ENCODE measurements at places on chromosomes 2 and 18.

- no peak for DNase-seq
These were observed 93.3 kb downstream of the HRH4 start for GRCh38 chr18:24553571-24554285.

GRCh38 chr2:240946654-240947053, 40.5 kb downstream of the CROCC2 start:
- no peak for DNase-seq

DNA sequence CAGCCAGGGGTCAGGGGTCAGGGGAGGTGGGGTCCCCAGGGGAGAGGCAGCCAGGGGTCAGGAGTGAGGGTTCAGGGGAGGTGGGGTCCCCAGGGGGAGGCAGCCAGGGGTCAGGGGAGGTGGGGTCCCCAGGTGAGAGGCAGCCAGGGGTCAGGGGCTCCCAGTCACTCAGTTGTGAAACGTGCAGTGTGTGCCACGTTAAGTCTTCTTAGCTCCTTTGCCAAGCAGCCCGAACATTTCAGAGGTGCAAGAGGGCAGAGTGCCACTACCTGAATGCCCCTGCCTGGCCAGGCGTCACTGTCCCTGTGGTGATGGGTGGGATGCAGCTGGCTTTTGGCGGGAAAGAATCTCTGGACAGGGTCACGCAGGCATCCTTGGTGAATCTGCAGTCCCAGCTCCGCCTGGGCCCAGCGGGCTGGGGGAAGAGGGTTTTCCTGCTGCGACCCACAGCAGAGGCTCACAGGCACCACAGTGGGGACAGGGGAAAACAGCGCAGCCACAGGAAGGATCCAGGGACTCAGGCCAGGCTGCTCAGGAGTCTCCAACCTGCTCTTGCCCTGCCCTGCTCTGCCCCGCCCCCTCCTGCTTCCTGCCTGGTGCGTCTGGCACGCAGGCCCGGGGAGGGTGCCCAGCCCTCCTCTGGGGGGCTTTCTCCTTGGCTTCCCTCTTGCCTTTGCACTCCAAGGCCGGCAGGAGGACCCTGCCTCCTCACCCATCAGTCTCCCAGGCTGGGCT, 188.3 kb downstream of the TWIST2 start:
- DNase-seq, result no peak

GRCh38 chr2:44200011-44200410, 31.3 kb downstream of the PPM1B start:
- no peak for DNase-seq

GRCh38 chr18:48139431-48140347, 209.2 kb upstream of the SMAD2 start:
- DNase-seq, result no peak

DNA sequence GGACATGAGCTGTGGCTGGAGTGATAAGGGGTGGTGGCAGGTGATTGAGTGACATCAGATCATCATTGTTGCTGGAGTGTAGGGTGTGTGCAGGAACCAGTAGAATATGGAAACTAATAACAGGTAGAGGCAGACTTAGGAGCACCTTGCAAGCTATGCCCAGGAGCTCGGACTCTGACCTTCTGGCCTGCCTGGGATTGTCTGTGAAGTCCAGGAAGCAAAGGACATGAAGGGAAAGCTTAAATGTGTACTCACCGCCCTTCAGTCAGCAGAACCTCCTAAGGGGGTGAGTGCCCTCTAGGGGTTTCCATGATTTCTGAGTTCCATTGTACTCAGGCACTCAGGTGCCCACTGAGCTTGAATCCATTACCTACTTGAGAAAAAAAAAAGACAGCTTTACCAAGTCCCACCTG, 104.2 kb downstream of the CRIM1 start:
- no peak for DNase-seq

- DNase-seq, result no peak
These were observed 65.3 kb downstream of the WDR75 start for GRCh38 chr2:189506514-189506976.

DNA sequence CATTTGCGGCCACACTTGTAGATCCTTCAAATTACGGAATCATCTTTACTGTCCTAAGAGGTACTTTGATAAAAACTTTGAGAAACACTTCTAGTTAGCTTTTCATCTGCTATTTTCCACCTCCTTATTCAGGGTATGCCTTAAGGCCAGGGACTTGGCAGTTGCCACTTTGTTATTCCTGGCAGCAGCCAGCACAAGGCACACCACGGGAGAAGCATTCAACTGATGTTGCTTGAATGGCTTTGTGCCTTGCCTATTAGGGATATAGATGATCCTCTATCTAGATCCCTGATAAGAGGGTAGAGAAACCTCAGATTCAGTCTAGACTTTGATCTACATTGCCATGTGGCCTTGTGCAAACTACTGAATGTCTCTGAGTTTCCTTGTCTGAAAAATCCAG, 70.3 kb upstream of the EPHA4 start:
- DNase-seq, result no peak

- no peak for DNase-seq
These were observed 707.9 kb upstream of the ID2 start for GRCh38 chr2:7973801-7974480.

DNA sequence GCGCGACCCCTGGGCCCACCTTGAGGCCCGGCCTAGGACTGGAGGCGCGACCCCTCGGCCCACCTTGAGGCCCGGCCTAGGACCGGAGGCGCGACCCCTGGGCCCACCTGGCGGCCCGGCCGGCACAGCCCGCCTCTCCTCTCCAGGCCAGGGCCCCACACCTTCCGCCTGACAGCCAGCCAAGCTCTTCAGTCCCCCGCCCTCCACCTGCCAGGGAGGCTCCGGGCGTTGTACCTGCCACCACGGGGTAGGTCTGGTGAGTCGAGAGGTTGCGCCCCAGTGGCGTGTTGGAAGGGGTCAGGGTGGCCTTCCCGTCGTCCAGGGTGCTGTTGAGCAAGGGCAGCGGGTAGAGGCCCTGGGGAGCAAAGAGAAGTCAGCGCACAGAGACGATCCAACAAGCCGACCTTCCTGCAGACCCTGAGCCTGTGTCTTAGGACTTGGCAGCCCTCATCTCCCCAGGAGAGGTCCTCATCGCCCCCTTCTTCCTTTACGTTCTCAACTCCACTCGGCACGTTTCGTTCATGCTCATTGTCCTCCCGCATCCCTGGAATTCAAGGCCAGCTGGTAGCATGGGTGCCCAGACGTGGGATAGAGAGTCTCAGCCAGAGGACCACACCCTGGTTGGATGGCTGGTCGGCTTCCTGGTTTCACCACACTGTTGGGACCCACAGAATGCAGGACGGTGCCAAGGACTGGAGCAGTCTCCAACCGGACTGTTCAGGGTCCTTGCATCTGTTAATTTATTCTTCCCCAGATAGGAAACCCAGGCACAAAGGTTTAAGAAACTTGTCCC, 42.2 kb downstream of the PAX8 start:
- DNase-seq, result no peak

DNA sequence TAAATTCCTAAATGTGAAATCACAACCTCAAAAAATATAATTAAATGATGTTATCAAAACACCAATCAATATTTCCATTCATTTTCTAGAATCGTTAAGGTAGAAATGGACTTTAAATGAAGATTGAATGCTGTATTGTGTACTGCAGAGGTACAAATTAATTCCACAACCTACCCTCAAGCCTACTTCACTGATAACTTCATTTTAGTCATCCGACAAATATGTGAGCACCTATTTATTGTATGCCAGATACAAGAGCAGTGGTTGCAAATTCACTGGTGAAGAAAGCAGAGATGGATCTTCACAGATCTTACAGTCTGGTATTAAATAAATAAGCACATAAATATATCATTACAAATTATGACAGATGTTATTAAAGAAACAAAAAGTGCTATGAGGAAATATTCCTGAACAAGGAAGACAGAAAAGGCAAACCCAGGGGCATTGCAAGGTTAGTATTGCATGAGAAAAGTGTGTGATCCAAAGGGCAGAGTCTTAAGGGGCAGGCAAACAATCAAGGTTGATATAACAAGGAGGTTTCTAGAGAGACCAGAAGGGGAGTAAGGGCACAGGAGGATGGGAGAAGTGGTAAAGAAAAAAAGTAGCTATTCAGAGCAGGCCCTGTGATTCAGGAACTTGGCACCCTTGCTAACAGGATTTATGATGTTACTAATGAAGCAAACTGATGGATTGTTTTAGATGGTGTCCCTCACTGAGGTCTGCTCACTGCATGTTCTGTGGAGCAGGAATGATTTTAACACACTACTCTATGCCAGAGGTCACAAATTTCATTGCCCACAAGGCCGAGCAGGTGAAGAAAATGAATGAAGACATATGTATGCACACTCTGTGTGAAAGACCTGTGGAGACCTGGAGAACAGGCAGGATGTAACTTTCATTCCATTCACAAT, 128.0 kb upstream of the CCDC150 start:
- DNase-seq, result no peak

All from stimulated activated CD4-positive, alpha-beta T cell treated with anti-CD3 and anti-CD28 coated beads, Interleukin-1b, Interleukin-23, amount 100 ng/mL, for 1 hour (primary cell).